ENCODE measurements at places on chromosomes 16 and 17.

DNA sequence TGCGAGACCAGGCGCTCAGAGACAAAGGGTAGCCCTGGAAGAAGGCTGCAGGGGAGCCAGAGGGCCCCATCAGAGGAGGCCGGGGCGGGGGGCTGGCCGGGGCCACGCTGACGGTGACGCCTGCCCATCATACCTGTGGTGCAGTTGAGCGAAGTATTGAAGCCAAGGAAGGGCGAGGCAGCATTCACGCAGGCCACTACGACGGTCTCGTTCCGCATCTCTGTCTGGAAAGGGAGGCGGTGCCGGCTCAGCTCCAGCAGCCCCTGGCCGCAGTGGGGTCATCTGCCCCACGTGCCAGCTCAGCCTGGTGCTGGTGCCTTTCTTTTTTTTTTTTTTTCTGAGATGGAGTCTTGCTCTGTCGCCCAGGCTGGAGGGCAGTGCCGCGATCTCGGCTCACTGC lies 4.9 kb upstream of the MRPL28 start:
- DNase-seq: no peak

DNA sequence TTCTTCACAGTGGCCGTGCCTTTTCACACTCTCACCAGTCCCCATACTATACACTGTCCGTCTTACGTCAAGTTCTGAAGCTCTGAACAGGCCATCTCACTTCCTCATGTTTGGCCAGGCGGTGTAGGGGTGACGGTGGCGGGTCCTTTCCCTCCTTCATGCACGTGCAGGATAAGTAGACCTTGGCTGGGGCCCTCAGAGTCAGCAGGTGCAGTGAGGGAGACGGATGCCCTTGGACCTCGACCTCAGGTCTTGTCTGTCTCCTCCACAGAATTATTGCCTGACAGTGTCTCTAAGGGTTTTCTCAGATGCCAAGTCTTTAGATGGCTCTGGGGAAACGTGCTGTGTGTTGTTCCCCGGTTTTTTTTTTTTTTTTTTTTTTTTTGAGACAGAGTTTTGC lies 37.6 kb downstream of the RAB11FIP3 start:
- no peak for DNase-seq

DNA sequence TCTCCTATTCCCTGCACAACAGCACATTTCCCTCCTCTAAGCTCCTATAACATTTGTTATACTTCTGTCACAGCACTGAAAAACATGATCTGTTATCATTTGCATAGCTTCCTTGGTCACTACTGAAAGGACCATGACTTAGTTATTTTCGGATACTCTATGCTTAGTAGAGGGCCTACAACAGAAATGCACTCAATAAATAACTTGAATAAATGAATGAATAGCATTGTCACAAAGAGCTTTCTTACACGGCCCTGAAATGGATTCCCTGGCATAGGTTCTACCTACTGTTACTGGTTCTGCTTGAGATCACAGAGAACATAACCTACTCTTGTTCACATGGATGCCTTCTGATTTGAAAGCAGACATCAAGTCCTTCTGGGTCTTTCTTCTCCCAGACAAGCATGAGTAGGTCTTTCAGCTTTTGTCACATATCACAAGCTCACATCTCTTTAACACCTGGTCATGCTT lies 41.6 kb downstream of the MYO1D start:
- no peak for DNase-seq

DNA sequence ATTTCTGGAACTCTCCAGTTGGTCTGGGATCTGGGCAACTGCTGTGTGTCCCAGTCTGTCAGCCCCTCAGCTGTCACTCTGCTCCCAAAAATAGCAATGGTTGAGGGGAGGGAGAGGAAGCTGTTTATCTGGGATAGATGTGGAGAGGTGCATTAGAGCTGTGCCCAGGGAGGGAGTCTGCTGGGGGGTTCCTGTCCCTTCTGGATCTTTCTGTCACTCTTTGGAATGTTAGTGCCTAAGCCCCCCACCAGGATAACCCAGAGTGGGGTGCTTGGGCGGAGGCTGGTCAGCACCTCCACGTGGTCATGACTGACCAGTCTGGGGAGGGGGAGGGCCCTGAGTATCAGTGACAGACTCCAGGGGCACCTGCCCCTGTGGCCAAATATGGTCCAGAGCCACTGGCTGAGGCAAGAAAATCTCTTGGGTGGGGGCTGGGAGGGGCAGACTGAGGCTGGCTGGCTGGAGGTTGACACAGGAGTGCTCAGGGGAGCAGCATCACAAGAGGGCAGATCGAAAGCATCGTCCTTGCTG lies at the start of gene UNC45B:
TSS of gene UNC45B (plus strand) at position 443 of the 531 bp plus-strand sequence. CDS start 447 bp downstream, outside the sequence.
- no peak for DNase-seq

- DNase-seq: no peak
Measured at GRCh38 chr17:35793257-35793656, 2.2 kb downstream of the MMP28 start.

- DNase-seq: peak; percentile 63
Measured at GRCh38 chr17:62652251-62653001, 25.0 kb downstream of the MRC2 start.

DNA sequence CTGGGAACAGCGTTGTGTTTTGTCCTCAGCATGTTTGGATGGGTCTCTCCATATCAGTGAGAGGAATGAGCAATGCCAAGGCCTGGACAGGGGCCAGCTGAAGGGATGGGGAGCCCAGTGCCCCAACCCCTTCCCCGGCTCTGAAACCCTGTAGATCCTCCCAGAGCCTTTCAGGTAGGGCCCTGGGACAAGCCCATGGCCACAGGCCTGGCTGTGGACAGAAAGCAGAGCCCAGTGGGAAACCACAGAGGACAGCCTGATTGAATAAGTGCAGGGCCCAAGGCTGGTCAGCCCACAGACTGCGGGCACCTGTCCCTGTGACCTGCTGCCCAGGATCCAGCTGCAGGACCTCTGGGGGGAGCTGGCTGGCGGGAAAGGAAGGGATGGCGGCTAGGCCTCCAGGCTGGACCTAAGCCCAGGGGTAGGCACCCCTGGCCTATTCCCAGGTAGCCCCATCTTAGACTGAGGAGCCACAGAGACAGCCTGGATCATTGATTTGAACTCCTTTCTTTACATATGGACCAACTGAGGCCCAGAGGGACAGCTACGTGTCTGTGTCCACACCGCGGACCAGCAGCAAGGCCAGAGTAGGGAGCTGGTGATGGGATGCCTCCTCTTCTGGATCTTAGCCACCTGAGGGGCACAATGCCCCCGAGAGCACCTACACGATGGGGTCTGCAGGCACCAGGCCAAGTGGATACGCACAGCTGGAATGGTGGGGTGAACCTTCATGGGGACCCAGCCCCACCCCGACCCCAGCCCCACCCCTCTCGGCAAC lies 1.3 kb downstream of the CCDC102A start:
- no peak for DNase-seq

DNA sequence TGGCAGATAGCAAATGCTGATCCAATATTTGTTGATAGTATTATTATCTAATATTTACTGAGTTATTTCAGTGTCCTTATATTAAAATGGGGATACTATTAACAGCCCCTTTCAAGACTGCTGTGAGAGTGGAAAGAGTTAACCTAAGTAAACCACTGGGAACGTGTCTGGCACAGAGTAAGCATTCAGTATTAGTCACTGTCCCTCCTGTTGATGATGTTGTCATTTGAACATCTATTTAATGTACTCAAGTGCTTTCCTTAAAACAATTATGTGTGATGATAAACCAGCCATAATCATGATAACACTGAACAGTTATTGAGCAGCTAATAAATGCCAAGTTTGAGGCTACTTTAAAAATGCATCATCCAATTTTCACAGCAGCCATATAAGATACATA lies 135.7 kb upstream of the XYLT1 start:
- DNase-seq: no peak

DNA sequence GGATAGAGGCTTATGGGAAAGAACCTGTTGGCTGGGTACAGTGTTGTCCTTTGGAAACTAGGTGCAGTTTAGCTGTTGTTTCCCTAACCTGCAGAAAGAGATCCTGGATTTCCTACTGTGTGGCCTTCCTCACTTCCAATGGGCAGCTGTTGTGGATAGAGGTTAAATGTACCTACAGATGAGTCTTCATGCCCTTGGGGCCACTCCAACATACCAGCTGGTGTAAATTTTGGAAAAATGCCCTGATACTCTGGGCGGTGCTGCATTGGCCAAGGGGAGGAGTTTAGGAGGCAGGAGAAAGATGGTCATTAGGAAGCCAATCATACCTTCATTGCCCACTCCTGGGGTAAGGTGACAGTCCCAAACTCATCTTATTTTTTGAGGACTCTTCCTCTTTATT lies 70.2 kb downstream of the SNX11 start:
- DNase-seq: no peak

DNA sequence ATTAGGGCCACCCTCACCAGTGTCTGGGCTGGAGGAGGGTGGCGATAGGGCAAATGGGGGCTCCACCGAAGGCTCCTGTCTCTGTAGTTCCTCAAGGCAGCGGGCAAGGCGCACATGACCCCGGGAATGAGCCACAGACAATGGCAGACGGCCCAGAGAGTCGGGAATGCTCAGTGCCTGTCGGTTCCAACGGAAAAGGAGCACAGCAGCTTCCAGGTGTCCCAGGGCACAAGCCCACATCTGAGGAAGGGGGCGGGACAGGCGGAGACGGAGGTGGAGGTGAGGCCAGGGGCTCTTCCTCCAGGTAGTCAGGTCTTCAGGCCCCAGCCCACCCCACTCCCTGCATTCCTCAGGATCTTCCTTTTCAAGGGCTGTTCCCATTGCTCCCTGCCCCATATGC lies 5.1 kb upstream of the SPAG7 start:
- DNase-seq: no peak

GRCh38 chr16:11909653-11910545 lies 5.9 kb downstream of the GSPT1 start:
- no peak for DNase-seq

- DNase-seq: no peak
Measured at GRCh38 chr16:969508-970385, 1.0 kb downstream of the LMF1 start.

DNA sequence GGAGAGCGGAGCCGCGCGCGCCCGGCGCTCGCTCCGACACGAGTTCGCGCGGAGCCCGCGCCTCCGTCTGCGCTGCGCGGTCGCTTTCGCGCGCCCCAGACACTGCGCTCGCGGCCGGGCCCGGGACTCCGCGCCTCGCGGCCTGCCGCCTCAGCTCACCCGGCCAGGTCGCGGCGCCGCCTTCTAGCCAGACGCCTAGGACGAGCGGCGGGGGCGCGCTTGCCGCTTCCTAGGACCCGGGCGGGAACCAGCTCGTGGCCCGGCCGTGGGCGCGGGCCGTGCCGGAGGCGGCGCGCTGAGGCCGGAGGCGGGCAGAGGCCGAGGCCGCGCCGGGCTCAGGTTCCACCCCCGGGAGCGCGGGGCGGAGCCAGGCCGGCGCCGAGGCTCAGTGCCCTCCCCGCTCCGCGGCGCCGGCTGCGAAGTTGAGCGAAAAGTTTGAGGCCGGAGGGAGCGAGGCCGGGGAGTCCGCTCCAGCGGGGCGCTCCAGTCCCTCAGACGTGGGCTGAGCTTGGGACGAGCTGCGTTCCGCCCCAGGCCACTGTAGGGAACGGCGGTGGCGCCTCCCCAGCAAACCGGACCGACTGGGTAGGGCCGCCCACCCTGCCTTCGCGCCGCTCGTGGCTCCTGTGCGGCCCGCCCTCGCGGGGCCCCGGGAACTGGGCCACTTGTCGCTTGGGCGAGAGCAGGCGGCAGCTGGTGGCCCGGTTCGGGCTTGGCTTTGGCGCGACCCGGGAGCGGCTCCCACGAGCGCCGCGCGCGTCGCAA lies at the start of gene SPHK1:
TSS of gene SPHK1 (plus strand) at position 388 of the 765 bp plus-strand sequence. CDS start 1,036 bp downstream, outside the sequence.
- peak; percentile 90 for DNase-seq

- DNase-seq: no peak
Measured at GRCh38 chr17:30344283-30345088, 10.6 kb upstream of the TMIGD1 start.

DNA sequence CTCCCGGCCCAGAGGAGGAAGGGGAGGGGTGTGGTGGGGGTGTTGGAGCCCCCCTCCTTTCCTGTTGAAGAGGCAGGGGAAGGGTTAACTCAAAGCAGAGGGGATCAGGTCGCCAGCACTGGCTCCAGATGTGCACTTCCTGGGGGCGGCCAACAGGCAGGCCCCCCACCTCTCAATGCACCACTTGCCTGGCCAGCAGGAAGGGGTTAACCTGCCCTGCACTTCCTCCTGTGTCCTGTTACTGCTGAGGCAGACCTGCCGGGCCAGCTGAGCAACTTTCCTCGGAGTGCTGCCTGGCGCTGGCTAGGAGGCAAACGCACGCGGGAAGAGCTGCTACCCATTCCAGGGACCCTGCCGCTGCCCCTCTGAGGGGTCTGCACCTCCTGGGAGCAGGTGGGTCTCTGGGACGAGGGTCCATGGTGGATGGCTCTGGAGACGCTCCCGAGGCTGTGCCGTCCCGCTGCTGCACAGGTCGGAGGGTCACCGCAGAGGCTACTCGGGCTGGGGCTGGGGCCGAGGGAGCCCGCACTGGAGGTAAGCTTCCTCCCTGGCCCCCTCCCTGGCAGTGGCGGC lies at the start of gene EPN3:
TSS of gene EPN3 (plus strand) at position 284 of the 573 bp plus-strand sequence. CDS start 3,822 bp downstream, outside the sequence.
- DNase-seq: peak; percentile 44

GRCh38 chr17:75402026-75402425 lies 3.5 kb downstream of the GRB2 start:
- DNase-seq: no peak

DNA sequence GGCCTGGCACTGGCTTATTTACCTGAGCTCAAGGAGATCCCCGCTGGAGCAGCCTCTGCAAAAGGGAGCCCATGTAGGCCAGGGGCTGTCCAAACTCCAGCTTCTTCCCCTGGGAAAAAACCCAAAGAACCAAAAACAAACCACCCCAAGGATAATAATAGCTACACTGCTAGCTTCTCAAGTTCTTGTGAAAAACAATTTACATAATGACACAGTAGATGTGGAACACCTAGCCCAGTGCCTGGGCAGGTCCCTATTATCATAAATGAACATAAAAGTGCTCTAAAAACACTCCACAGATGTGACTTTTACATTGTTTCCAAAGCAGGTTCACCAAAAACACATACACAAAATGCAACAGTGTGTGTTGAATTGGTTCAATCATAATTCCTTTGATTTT lies 27.3 kb downstream of the CENPV start:
- DNase-seq: no peak

DNA sequence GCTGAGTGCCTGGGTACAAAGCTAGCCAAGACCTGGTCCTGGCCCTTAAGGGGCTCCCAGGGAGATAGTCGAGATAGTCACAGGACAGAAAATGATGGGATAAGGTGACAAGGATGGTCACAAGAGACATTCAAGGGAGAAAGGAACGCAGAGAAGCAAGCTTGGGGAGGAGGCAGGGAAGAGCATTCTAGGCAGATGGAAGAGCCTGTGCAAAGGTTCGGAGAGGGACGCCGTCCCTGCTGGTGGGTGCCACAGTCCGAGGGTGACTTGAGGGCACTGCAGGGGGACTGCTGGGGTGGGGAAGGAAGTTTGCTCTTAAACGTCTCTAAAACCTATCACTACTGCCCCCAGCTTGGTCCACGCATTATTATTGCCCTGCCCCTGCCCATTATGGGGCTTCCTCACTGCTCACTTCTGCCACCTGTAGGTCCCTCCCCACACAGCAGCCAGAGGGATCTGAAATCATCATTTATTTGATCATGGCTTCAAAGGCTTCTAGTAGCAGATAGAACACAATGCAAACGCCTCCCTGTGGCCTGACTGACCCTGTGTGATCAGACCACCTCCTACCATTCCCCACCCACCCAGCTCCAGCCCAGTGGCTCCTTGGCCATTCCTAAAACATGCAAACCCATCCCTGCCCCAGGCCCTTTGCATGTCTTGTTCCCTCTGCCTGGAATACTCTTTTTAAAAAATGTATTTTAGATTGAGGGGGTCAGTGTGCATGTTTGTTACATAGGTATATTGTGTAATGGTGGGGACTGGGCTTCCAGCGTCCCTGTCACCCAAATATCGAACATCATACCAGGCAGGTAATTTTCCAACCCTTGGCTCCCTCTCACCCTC lies 60.3 kb downstream of the RMI2 start:
- peak; percentile 56 for DNase-seq

Measured in neural progenitor cell (in vitro differentiated cells).